GM06990 (cell line): ENCODE measurements at places on chromosomes 3 and 15.

DNA sequence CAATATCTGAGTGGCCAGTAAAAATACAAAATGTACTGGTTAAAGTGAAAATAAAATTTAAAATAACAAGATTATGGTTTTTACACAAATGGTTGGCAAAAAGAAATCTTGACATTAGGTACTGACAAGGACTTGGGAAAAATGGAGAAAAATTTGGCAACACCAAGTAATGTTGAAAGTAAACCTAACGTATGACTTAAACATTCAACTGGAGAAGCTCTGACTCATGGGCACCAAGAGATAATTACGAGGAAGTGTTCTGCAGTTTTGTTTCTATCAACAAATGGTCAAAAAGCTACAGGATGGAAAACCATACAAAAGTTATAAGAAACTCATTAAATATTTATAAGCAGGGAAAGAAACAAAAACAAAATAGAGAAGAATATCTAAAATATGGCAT, 177.7 kb downstream of the ZNF385D start:
- no peak for DNase-seq

DNA sequence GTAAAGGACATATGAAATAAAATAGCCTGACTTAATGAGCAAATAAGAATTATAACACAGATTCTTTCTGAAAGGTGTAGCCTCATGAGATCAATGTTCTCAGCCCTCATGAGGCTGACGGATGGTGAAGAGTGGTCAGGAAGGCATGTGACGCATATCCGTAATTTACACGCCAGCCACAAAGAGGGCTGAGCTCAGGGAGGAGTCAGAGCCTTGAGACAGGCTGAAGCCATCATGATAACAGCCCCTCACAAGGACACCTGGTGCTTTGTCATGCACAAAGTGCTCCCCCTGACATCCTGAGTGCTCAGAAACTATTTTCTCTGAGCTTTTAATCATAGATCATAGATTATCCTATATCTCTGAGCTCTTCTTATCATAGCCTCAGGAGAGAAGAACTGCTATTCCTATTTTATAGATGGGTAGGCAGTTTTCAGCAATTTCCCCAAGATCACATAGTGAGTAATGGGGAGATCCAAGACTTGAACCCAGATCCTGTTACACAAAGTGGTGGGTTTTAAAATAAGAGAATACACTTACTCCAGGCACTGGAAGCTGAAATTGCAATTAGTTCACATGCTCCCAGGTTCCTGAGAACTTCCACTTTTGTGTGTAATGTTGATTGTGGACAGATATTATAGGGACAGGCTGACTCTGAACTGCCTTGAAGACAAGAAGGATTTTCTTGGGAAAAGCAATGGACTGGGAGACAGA, 267.1 kb downstream of the RPLP1 start:
- no peak for DNase-seq

DNA sequence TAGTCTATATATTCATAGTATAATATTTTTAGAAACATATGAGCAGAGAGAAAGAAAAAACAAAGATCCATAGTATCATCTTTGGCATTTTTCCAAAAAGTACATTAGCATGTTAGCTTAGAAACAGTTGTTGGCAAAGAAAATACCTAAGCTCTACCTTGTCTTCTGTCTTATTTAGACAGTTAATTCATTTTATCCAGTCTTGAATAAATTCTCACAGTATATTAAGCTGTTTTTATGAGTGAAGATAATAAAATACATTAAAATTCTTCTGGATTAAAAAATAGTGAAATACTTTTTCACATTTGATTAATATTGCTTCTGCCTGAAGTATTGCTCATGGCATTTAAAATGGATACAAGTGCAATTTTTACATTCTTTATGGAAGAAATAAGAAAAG, 145.2 kb downstream of the ZIC1 start:
- no peak for DNase-seq

DNA sequence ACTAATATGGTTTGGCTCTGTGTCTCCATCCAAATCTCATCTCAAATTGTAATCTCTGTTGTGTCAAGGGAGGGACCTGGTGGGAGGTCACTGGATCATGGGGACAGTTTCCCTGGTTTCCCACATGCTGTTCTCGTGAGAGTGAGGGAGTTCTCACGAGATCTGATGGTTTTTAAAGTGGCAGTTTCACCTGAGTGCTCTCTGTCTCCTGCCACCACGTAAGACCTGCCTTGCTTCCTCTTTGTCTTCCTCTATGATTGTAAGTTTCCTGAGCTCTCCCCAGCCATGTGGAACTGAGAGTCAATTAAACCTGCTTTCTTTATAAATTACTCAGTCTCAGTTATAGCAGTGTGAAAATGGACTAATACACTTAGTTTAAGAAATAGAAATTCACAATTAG, 228.9 kb downstream of the CD47 start:
- DNase-seq = peak; percentile 39

DNA sequence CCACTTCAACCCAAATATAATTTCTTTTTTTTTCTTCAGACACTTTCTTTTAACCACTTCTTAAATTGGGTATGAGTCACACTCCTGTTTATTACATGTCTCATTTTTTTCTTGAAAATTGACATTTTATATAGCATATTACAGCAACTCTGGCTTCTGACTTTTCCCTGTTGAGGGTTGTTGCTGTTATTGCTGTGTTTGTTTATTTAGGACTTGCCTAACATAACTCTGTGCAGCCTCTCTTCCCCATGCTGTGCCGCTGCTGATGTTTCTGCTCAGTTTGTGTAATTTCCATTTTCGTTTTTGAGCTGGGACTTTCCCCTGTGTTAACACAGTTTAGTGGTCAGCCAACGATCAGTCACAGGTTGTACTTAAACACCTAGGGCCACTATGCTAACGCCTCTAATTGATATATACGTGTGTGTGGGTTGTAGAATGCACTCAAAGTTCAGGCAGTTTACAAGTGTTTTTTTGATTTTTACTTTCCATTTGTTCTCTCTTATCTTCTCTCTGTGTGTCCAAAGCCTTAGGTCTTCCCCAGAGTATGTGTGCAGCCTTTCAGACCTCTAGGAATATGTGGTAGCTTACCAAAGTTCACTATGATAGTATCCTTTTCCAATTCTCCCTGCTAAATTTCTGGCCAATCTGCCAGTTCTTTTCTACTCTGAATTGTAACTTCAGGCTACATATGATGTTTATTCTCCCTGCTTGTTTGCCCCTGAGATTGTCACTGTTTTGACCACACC, 337.2 kb downstream of the ZBTB20 start:
- DNase-seq = peak; percentile 37

DNA sequence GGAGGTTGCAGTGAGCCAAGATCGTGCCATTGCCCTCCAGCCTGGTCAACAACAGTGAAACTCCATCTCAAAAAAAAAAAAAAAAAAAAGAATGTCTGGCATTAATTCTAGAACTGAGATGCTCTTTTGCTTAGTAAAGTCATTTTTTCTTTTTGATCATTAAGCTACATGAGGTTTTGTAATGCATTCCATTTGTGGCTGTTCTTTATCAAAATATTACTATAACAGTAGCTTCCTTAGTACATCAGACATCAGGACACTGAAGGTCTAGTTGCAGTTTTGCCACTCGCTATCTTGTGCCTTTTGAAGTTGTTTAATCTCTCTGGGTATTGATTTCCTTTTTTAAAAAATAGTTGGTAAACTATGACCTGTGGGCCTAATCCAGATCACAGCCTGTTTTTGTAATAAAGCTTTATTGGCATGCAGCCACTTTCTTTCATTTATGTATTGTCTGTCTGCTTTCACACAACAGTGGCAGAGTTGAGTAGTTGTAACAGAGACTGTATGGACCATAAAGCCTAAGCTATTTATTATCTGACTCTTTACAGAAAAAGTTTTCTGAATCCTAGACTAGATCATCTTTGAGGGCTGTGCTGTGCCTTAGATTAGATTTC, 76.6 kb downstream of the SLC25A26 start:
- no peak for DNase-seq

DNA sequence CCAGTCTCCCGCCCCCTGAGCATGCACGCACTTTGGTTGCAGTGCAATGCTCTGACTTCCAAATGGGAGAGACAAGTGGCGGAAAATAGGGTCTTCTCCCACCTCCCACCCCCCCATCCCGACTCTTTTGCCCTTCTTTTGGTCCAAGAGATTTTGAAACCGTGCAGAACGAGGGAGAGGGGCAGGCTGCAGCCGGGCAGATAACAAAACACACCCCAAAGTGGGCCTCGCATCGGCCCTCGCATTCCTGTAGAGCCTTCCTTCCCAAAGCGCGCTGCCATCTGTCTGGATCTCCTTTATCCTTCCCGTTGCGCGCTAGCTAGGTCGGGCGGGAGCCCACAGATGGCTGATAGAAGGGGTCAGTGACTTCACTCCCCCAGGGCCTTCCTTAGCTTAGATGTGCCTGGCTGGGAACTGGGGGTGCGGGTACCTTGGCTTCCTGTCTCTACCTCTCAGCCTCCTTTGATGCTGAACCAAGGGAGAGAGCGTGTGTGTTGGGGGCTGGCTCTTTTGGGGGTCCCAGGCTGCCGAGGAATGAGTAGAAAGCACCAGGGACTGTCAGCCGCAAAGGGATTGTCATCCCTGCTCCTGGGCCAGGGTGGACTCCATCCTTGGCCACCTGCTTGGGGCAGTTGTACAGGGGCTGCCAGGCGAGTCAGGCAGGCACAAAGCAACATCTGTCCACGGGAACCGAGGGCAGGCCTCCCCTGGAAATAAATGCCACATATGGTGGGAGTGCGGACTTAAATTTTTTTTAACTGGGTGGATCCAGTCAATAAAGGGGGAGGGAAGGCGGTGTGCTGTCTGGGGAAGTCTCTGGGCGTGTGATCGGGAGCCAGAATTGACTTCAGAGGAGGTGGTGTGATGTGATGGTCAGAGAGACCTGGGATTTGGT, 1.8 kb downstream of the SMAD3 start:
- no peak for DNase-seq

GRCh38 chr15:93088981-93089726, at the start of gene RGMA:
Gene RGMA, minus strand, starts transcription at chr15:93089211. Its CDS starts 279 bp downstream, at chr15:93088932.
- DNase-seq = no peak

- DNase-seq = no peak
These were observed 256.6 kb upstream of the ROPN1 start for GRCh38 chr3:124248471-124249028.

GRCh38 chr3:54133196-54133595, 10.8 kb downstream of the CACNA2D3 start:
- DNase-seq = no peak

- no peak for DNase-seq
These were observed 280.1 kb downstream of the ERC2 start for GRCh38 chr3:56188201-56188600.

DNA sequence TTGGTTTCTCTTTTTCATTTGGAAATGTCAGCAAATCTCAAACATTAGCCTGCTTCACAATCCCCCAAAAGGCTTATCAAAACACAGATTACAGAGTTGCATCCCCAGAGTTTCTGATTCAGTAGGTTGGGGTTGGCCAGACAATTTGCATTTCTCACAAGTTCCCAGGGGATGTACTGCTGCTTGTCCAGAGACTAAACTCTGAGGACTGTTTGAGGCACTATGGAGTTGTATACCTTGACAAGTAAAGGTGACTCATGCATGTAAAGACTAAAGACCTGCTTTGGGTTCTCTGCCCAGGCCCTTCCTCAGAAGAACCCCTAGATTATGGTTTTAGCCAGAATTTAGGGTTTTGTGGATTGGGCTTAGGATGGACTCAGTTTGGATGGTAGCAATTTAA, 151.1 kb upstream of the ARHGEF26 start:
- DNase-seq = no peak

DNA sequence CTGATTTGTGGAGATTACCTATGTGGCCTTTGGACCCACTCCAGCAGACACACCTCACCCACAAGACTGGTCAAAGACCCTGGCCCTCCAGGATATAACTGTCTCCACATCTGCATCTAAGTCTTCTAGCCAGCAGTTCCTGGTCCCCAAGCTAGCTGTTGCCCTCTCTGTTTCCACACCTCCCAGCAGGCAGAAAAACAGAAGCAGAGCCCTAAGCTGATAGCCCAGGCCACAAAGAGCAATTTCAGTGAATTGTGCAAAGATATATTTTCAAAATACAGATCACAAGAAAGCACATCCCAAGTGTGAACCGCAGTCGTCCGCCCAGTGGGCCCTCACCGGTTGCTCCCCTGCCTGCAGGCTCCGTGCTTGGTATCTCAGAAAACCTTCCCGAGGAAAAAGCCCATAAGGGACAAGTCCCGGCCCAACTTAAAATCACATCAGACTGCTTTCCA, 2.6 kb downstream of the TNIK start:
- DNase-seq = no peak

DNA sequence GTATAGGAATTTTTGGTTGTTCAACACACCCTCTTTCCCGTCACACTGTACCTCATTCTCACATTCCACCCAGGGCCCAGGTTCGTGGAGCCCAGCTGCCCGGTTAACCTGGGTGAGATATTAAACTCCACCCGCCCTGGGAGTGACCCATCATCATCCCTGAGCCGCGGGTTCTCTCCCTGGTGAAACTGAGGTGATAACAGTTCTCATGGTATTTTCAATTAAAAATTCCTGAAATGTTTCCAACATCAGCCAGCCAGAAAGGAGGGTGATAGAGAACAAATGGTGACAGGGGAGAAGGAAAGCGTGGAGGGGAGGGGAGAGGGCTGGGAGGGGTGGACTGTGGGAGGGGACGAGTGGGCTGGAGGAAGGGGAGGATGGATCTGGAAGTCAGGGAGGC, 148.8 kb downstream of the ALDH1A2 start:
- DNase-seq = no peak

GRCh38 chr3:114584734-114585371, 291.0 kb downstream of the TIGIT start:
- no peak for DNase-seq

GRCh38 chr15:80557441-80558234, 137.5 kb upstream of the ABHD17C start:
- no peak for DNase-seq

DNA sequence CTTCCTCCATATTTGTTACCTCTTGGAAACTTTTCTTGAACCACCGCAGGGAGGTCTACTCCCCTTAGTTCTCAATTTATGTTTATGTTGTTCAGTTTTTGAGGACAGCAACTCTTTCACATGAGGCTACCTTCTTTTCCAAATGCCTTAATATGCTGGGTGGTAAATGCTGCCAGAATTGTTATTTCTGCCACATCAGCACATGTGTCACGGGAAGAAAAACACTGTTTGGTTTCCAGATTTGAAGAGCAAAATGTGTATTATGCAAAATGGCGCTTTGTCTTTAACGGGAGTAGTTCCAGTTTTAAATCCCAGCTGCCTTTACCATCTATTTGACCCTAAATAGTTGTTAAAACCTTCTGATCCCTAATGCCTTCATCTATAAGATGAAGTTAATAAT, 606.2 kb upstream of the TBL1XR1 start:
- no peak for DNase-seq

- no peak for DNase-seq
These were observed 2.5 kb downstream of the EEFSEC start for GRCh38 chr3:128155616-128156360.

DNA sequence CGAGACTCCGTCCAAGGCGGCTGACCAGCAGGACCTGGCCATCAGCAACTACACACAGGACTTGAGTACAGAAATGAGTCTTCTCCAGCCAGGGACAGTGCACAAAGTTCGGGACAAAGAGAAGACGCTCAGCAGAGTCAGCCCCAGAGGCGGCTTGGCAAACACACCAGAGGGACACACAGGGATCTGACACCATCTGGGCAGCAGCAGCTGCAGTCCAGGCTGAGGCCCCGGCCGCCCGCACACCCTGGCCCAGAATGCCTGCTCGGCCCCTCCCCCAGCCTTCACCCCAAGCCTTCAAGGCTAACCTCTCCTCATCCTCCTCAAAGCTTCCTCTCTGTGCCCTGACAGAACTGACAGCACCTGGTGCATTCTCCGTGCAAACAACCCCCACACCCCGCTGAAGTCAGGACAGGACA, 61.1 kb downstream of the XXYLT1 start:
- no peak for DNase-seq
